ENCODE measurements at places on chromosomes 13 and 19.

GRCh38 chr19:56946159-56946558 lies 105.6 kb upstream of the PEG3 start:
- DNase-seq, result no peak

DNA sequence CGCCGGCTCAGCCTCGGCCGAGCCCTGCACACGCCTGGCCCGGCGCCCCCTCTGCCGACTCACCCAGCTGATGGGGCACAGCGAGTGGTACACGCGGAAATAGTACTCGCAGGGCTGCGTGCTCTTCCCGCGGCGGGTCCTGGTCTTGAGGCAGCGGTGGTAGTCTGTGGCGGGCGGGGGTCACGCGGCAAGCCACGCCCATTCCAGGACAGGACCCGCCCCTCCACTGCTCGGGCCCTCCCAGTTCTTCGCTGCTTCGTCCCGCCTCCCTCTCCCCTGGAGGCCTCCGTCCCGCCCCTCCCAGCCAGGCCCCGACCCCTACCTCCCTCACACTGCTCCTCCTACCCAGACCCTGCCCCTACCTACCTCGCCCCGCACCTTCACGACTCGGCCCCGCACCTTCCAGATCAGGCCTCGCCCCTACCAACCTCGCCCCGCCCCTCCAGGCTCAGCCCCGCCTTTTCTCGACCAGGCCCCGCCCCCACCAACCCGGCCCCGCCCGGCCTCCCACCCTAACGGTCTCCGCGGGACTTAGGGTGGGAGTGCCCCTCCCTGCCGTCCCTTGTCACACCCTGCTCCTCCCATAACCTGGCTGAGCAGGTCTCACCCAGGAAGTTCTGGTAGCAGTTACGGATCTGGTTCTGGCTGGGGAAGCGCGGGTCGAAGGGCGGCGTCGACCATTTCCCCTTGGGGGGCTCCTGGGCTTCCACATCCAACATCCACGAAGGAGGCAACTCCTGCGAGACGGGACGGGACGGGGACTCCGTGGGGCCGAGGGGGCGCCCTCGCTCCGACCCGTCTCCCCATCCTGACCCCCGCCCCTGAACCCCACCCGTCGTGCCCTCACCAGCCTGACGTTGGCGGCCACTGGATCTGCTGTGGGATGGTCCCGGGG lies 469 bp downstream of the COX6B2 start:
- peak; percentile 65 for DNase-seq

- peak; percentile 77 for DNase-seq
These were observed 9.8 kb upstream of the CIRBP start for GRCh38 chr19:1259206-1259875.

DNA sequence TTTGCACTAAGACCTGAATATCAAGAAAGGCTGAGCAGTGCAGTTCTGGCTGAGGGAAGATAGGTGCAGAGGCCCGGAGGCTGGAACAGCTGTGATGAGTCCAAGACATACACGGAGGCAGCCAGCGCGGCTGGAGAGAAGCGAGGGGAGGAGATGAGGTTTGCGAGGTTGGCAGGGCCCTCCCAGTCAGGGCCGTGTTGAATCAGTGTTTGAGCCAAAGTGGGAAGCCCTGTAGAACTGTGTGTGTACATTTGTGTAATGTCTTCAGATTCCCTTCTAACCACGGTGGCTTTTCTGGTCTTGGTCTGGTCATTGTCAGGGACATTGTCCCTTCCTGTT lies 34.9 kb downstream of the PAK4 start:
- no peak for DNase-seq

DNA sequence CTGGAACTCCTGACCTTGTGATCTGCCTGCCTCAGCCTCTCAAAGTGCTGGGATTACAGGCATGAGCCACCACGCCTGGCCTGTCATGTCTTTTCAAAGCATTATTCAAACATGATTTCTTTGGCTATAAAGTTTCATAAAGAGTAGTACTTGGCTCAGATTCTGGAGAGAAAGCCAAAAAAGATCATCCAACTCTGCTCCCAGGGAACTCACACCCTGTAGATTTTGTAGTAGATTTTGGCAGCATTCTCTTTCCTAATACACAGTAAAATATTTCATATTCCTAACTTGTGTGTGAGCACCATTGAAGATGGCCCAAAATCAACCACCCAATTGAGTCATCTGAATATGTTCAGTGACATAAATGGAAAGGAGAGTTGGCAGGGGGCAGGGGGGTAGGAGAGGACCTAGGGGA lies 48.4 kb downstream of the CAB39L start:
- DNase-seq, result no peak

DNA sequence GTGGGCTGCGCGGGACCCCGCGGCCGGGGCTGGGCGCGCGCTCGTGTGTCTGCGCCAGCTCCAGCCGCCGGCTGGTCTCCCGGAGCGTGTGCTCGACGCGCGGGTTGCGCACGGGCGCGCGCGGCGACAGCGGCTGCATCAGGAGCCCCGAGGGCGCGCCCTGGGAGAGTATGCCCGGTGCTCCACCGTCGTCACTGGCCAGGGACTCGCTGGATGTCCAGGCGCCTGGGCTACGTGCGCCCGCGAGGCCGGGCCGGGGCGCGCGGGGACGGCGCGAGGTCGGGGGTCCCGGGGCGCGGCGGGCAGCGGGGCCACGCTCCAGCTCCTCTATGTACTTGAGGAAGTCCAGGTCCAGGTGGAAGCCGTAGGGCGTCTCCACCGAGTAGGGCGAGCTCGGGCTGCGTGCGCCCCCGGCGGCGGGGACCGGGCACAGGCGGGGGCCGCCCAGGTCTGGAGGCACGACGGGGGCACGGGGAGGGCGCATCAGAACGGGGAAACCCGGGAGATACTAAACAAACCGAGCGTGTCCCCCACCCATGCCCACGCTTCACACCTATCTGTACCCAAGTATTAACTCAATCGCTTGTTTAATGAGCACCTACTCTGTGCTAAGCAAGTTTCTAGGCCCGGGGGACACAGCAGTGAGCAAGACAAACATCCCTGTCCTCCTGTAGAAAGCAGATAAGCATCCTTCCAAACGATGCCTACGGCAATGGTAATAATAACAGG lies 7.6 kb downstream of the KANK3 start:
- peak; percentile 48 for DNase-seq

DNA sequence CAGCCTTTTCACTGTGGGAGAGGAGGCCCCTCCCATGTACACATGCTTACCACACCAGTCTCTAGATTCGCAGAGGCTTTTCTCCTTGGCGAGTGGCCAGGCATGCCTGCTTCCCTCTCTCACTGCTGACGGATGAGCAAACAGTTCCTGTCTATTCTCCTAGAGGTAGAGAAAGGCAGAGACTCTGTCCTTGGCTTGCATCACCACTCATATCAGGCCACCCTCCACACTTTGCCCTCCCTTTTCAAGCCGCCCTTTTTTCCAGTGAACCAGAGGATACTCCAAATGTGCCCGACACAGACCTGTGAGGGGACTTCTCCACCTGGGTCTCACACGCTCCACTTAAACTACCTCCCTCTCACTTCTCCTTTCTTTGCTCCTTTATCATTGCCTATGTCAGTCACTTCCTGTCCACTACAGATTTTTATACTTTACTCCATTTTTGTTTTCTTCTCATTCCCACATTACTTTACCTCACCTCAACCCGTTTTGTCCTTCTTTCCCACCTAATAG lies 284.6 kb downstream of the DNAJC15 start:
- no peak for DNase-seq

- no peak for DNase-seq
These were observed 93.8 kb upstream of the C1QTNF9B start for GRCh38 chr13:23991119-23991518.

DNA sequence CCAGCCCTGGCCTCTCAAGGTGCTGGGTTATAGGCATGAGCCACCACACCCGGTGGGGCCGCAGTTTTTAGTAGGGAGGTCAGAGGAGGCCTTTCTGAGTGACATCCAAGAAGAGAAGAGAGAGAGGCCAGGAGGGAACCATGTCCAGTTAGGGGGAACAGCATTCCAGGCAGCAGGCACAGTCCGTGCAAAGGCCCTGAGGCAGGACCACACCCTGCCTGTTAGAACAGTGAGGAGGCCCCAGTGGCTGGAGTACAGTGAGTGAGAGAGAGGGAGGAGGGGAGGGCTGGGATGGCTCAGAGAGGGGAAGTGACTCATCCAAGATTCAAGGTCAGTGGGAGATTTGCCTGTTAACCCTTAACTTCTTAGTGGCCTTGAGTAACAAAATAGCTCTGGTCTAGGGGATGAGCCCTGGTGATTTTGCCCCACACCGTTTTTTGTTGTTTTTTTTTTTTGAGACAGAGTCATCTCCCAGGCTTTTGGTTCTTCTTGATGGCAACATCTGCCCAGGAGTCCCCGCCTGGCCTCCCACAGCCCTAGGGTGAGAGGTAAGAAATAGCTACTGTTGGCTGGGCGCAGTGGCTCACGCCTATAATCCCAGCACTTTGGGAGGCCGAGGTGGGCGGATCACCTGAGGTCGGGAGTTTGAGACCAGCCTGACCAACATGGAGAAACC lies 2.7 kb upstream of the PLIN3 start:
- DNase-seq, result no peak

DNA sequence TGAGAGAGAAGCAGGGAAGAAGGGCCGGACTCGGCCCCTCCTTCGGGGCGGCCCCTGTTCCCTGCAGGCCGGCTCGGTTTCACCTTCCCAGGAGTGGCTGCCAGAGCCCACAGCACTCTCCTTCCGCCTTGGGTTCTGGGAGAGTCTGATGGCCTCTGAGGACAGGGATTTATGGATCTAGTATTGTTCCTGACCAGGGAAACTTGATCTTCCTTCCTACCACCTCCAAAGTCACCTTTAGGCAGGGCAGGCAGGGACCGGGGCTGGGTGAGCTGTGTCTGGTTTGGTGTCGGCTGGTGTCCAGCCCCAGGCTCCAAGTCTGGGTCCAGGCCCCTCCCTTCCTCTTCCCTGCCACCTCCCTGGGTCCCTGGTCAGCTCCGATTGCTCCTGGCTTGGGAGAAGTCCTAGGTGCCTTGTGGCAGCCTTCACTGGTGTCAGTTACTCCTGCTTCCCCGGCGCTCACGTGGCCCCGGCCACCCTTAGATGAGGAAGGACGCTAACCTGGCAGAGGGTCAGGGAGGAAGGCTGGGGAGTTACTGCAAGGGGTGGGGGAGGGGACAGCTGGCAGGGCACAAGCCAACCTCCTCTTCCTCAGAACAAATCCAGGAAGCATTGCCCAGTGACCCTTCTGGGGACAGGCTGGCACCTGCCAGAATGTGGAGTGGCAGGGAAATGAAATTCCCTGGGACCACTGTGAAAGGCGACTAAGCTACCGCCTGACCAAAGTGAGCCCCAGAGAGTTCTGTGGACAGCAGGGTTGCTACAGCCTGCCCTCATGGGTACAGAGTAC lies 18.8 kb downstream of the RFX1 start:
- peak; percentile 40 for DNase-seq

DNA sequence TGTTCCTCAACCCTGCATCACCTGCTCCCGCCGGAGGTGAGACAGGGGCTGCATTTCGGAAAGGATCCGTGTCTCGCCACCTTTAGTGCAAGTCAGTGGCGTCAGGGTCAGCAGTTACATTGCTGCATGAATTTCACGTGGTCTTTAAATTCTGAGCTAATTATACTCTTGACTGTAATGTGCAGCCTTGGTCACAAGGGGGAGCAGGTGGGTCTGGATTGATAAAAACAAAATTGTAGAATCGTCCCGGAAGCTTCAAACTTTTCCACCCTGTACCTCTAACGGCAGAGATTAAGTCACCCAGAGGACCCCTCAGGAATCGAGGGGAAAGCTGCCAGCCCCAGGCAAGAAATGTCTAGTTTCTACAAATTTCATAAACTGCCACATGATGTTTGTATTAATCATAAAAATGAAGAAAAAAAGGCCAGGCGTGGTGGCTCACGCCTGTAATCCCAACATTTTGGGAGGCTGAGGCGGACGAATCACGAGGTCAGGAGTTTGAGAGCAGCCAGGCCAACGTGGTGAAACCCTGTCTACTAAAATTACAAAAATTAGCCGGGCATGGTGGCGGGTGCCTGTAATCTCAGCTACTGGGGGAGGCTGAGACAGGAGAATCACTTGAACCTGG lies 20.2 kb downstream of the BBC3 start:
- DNase-seq, result peak; percentile 74

GRCh38 chr13:60655256-60655655 lies 258.2 kb downstream of the TDRD3 start:
- no peak for DNase-seq

- peak; percentile 59 for DNase-seq
These were observed 5.0 kb upstream of the KMT2B start for GRCh38 chr19:35712567-35713505.

DNA sequence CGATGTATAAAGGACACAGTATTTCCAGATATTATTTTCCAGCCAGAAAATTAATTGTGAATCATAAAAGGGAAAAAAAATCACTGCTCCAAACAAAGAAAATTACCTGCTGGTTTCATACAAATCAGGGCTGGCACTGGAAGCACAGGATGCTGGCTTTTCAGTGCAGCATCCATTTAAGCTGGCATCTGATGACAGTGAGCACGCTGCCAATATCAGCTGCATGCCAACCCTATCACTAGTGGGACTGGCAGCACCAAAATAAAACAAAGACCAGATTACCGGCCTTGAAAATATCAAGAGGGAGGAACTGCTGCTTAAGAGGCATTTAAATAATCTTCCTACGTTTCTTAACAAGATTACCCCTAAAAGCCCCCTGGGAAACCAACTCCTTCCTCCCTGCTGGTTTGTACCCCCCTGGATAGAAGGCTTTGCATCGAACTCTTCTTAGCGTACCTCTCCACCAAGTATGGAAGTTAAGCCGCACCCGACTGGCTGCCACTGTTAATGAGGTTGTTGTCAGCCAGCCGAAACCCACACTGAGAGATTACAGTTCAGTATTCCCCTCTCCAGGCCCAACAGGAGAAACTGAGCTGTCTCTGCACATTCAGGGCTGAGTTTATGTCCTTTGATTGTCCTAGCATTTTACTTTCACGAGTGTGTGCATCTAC lies 257.8 kb downstream of the EFNB2 start:
- DNase-seq, result no peak

- DNase-seq, result no peak
These were observed 102.0 kb downstream of the DCLK1 start for GRCh38 chr13:36029166-36029565.

- peak; percentile 91 for DNase-seq
These were observed 1.5 kb upstream of the GADD45B start for GRCh38 chr19:2474232-2475017.

GRCh38 chr19:662207-662961 lies 630 bp downstream of the RNF126 start:
- DNase-seq, result peak; percentile 68

DNA sequence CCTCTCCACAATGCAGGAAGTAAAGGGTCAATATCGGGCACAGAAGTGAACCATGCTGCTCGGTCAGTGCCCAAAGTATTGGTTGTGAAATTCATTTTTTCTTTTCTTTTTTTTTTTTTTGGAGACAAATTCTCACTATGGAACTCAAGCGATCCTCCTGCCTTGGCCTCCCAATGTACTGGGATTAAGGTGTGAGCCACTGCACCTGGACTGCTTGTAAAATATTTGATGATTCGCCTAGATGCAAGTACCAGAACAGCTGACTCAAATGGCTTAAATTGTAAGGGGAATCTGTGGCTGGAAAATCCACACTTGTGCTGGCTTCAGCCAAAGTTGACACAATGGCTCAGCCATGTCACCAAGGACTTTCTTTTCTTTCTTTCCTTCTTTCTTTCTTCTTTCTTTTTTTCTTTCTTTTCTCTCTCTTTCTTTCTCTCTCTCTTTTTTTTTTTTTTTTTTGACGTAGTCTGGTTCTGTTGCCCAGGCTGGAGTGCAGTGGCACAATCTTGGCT lies 43.7 kb downstream of the NUMBL start:
- DNase-seq, result no peak
